ENCODE measurements at places on chromosomes 2 and 18.

GRCh38 chr2:27909901-27910300, 19.4 kb downstream of the BABAM2 start:
- DNase-seq, result no peak

GRCh38 chr2:128345436-128346165, 26.9 kb upstream of the HS6ST1 start:
- DNase-seq, result no peak

DNA sequence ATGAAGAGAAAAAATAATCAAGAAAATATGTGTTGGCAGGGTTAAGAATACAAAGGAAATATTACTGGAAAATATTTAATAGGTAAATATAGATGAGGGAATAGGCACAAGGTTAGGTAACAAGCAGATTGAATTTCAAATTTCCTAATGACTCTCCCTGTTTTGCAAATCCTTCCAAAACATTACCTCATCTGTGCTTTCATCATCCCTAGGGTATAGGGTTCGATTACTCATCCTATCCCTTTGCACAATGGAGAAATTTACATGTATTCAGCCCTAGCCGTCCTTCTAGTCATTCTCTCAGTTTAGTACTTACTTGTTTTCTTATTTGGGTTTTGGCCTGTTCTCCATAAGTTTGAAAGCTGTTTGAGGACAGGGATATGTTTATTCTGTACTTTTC, 864.6 kb upstream of the FSHR start:
- DNase-seq, result no peak

- no peak for DNase-seq
Observed at GRCh38 chr2:205714058-205714776, 31.9 kb downstream of the NRP2 start.

GRCh38 chr2:207632575-207633493, 7.6 kb upstream of the METTL21A start:
- DNase-seq, result no peak

DNA sequence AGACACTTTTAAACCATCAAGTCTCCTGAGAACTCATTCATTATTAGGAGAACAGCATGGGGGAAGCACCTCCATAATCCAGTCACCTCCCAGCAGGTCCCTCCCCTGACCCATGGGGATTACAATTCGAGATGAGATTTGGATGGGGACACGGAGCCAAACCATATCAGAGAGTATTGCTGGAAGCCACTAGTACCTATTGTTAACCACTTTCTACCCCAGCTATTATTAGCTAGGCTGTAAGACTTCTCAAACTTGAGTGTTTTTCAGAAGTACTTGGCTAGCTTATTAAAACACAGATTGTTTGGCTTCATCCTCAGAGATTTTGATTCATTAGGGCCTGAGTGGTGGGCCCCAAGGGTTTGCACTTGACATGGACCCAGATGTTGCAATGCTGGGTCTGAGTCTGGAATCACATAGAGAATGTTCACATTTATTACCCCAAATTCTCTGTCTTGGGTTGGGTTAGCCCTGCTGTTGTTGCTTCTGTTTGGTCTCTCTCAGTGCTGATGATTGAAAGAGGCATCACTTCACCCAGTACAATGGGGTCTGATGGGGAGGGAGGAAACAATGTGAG, 506.9 kb downstream of the DPP10 start:
- DNase-seq, result no peak
